ENCODE measurements at places on chromosomes 1 and 21.
A peak's percentile ranks its signal among the peaks of the same experiment; 100 is the strongest.

DNA sequence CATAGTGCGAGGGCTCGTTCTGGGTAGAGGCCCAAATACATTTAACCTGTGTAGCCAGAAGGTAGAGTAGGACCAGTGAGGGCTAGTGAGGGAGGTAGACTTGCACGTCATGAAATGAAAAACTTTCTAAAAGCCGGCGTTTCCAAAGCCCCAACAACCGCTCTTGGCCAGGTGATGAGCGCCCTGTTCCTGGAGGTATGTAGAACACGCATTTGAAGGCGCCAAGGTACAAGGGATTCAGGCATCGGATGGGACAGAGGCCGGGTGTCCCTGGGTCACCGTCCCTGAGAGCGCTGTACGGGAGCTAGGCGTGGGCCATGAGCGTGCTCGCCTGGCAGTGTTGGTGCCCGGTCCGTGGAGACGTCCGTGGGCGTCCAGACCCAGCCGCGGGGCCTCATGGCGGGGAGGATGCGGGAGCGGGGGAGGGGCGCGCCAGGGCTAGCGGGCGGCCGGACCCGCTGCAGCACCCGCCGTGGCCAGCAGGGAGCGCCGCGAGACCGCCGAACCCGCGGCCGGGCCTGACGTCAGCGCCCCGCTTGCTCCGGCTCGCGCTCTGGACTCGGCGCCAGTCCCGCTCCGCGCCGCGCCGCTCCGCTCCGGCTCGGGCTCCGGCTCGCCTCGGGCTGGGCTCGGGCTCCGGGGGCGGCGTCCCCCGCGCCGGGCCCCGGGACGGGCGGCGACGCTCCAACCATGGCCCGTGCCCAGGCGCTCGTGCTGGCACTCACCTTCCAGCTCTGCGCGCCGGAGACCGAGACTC lies at the start of gene PTPRU:
Gene PTPRU (plus strand): TSS at position 568 of the 757 bp plus-strand sequence. CDS start 123 bp downstream, at position 691.
- DNase-seq = peak; percentile 93

- no peak for DNase-seq
Observed at GRCh38 chr1:40350391-40350790, 23.1 kb upstream of the SMAP2 start.

GRCh38 chr21:38538353-38538752 lies 40.1 kb upstream of the ERG start:
- DNase-seq = no peak

- no peak for DNase-seq
Observed at GRCh38 chr1:239538239-239538988, 152.0 kb downstream of the CHRM3 start.

DNA sequence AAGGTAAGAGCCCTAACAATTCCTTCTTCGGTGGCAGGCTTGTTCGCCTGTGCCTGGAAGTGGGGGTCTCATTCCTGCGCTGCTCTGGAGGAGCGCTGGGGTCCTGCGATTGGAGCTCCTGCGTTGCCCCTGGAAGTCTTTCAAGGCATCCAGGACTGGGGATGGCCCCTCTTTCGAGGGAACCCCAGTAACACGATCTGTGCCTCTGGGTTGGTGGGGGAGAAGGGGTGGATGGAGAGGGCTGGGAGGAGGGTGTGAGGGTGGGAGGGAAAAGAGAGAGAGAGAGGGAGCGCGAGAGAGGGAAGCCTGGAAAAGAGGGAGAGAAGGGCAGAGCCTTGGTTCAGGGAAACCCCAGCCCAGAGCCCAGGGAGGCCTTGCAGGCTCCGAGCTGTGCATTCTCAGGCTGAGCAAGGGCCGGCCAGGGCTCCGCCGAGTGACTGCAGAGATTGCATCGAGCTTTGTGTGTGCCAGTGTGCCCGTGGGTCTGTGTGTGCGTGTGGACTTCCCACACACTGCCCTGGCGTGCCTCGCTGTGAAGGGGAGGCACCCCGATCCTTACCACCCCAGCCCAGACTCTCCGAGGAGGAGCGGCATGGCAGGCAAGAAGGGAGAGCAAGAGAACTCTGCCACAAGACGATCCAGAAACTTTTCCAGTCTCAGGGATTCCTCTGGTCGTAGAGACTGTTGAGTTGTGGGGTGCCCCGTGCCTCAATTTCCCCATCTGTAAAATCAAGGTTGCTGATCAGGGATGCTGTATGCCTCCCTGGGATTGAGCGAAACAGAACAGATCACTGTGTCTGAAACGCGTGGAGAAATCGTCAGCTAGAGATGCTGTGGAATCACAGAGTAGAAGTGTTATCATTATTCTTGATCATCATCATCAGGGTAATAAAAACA lies 619 bp downstream of the BCL9 start:
- DNase-seq = peak; percentile 76

- DNase-seq = no peak
Observed at GRCh38 chr1:39269791-39270342, 65.4 kb downstream of the MACF1 start.

DNA sequence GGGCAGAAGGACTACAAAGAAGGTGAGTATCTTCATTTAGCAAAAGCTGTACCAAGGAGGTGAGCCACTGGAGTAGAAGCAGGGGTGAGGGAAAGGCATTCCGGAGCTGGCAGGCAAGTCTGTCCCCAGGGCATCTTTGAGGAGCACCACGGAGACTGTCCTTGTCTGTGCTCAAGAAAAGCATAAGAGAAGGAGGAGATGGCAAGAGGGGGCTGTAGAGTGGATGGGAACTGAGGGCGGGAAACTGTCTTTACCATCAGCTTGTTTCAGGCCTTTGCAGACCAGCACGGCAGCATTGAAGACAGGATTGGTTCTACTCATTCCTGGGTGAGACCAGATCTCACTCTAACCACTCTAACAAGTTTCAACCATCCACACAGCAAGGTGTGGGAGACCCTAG lies 355.8 kb downstream of the AJAP1 start:
- DNase-seq = no peak

DNA sequence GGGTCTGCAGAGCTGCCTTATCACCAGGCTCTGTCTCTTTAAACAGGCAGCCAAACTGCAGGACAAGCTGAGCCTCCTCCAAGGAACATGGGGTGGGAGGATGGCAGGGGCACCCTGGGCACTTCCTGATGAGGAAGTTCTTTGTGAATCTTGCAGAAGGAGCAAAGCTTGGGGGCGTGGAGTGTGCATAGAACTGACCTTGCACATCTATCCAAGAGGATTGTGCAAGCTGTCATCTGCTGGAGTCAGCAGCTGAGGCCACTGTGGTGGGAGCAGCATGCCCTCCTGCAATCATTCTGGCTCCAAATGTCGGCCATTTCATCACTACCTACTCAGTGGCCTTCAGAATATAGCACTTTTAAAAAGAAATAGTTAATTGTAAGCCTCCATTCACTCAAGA lies 182.2 kb downstream of the AJAP1 start:
- no peak for DNase-seq

DNA sequence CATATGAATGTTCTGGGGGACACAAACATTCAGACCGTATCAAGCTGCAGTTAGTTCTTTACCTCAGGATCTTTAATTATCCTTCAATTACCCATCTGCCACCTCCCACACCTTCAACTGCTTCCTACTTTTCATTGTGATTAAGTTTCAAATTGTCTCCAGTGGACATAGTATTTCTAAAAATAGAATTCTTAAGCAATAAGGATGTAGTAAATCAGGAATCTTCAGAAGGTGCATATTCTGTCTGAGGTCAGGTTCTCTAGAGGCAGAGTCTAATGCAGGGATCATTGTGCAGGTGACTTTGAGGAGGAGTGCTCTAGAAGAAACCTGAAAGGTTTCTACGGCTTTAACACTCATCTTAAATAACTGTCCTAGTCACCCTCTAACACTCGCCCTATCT lies 102.6 kb upstream of the PPP2R5A start:
- no peak for DNase-seq

DNA sequence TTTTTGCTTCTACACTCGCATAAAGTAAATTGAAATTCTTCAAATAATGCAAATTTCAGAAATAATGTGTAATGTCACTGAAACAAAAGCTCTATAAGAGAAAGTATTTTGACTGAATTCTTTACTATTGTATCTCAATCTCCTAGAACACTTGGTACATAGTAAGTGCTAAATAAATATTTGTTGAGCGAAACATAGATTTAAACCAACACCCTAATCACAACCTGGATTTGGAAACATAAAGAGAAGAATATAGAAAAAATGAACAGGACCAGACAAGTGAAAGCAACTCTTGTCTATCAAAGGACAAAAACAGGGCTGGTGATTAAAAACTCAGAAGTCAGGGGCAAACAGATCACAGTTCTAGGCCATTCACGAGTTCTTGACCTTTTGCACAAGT lies 74.3 kb downstream of the AK5 start:
- DNase-seq = no peak

DNA sequence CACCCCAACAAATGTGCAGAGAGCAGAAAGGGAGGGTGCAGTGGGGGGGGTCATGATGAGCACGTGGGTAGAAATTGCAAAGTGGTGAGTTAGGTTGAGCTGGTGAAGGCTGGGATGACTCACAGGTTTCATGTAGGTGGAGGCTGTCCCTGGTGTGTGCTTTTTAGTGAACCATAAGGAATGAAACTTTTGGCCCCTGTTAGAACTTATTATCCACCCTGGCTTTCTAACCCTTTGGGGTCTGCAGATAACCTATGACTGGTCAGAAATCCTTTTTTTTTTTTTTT lies 46.9 kb downstream of the DOP1B start:
- no peak for DNase-seq

- no peak for DNase-seq
Observed at GRCh38 chr1:94227624-94228023, 9.8 kb downstream of the ARHGAP29 start.

GRCh38 chr1:4027008-4027407 lies 126.9 kb upstream of the C1orf174 start:
- DNase-seq = no peak

DNA sequence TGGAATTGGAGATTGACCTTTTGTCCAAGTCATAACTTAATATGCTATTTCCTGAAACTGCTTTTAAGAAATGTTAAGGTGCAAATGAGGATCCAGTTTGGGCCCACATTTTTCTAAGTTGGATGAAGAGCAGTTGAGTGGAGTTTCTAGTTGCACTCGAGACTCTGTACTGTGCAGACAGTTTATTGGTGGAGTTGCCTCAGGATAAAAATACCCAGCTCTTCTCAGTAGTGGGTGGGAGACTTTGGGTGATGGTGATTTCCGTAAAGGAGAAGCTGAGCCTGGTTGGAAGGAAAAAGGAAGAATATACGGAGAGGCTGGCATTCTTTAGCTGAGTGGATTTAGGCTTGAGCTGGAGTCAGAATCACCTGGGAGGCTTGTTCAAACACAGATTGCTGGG lies 49.9 kb downstream of the CAMTA1 start:
- DNase-seq = no peak

DNA sequence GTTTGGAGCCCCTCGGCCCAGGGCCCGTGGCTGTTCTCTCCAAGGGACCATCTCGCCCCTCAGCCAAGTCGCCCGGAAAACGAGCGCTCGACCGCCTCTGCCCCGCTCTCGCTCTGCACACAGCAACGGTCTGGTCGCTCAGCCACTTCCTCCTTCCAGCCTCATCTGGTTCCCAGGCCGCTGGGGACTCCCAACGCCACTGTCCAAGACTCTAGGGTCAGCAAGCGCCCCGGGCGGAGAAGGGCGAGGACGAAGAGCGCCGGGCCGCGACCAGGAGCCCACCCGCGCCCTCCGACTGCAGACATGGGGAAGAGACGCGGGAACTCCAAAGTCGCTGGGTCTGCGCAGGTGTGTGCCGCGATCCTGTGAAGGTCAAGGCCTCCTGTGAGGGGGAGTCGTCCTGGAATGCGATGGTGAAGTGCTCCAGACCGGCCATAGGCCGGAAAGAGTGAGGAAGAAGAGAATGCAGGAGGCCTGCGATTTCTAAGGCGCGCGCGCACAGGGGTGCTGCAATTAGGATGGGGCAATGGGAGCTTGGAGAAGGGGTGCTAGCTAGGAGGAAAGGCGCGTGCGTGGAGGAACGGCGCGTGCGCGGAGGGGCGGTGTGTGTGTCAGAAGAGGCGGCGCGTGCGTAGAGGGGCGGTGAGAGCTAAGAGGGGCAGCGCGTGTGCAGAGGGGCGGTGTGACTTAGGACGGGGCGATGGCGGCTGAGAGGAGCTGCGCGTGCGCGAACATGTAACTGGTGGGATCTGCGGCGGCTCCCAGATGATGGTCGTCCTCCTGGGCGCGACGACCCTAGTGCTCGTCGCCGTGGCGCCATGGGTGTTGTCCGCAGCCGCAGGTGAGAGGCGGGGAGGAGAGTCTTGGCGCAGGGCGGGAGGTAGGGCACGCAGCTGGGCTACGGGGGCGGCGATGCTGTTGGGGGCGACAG lies at the start of gene IFNAR1:
Gene IFNAR1 (plus strand): TSS at position 680 of the 931 bp plus-strand sequence. CDS start 86 bp downstream, at position 766.
- DNase-seq = peak; percentile 99

- no peak for DNase-seq
Observed at GRCh38 chr1:206037581-206037980, 13.9 kb upstream of the CTSE start.

DNA sequence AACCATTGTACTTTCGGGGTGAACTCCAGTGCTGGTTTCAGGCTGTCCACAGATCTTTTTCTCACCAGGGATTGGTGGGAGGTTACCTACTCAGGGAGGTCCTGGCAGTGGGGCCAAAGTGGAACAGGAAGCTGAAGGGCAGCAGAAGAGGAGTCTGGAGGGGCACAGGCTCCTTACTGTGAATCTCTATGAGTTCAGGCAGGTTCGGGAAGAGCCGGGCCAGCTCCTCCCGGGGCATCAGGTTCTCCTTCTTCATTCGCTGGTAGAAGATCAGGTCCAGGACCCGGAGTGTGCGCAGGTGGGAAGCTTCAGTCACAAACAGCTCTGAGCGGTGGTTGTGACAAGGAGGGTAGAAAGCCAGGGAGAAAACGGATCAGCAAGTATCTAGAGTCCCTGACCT lies 26.7 kb downstream of the LRRC71 start:
- no peak for DNase-seq

GRCh38 chr1:150777544-150777943 lies 12.0 kb upstream of the CTSS start:
- DNase-seq = no peak

DNA sequence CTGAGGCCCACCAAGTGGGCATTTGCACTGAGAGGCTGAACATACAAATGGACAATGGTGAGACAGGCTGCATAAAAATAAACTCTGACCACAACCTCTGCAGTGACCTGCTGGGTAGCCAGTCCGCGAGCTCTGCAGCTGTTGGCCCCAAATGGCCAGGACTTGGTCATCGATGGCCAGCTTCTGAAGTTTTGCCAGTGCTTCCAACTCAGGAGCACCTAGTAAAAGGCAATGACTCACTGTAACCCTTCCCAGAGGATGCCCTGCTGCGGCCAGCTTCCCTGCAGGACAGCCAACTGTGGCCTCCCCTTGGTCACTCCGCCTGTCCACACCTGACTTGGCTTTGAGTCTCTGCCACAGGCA lies 185.4 kb downstream of the DYRK1A start:
- no peak for DNase-seq

- no peak for DNase-seq
Observed at GRCh38 chr1:234603221-234604204, 6.5 kb downstream of the IRF2BP2 start.

GRCh38 chr1:14441302-14441741 lies 157.2 kb upstream of the KAZN start:
- DNase-seq = no peak

GRCh38 chr1:224640587-224640986 lies 24.5 kb downstream of the CNIH3 start:
- no peak for DNase-seq
